Activated T-cell treated with anti-CD3 and anti-CD28 coated beads, Interleukin-2, amount 50 U/mL, for 72 hours (primary cell): ENCODE measurements at places on chromosomes 1 and 21.

GRCh38 chr1:205945069-205945468 lies 1.8 kb upstream of the SLC26A9 start:
- DNase-seq: no peak

DNA sequence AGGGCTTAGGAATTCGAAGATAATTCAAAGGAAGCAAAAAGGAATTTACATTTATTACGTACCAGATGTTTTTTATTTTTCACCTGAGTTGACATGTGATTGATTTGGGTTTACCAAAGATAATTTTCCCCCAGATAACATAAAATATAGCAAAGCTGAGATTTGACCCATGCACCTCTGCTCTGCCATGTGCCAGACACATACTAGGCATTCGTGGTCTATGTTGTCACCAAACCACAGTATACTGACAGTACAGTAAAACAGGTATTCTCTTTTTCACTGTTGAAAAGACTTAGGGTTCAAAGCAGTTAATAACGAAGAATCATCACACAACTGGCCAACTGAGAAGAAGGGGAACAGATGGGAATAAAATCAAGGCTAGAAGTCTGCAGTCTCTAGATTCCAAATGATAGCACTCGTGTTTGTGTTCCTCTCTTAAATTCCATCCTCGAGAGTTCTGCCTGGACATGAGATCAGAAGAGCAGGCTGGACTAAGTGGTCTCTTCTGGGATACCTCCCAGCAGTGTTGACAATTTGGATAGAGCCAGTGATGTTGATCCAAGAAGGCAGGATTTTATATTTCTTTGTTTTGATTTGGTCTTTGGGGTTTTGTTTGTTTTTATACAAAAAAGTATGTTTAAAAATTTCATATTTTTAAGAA lies 85.3 kb upstream of the RAVER2 start:
- no peak for DNase-seq

- DNase-seq: no peak
Measured at GRCh38 chr1:116397728-116398127, 24.7 kb downstream of the ATP1A1 start.

- DNase-seq: peak; percentile 21
Measured at GRCh38 chr1:157198619-157199420, 60.6 kb upstream of the ETV3 start.

- no peak for DNase-seq
Measured at GRCh38 chr21:40471103-40471502, 375.9 kb downstream of the DSCAM start.

GRCh38 chr1:33944846-33945245 lies 81.0 kb downstream of the HMGB4 start:
- DNase-seq: no peak

GRCh38 chr1:92899780-92900179 lies 61.5 kb downstream of the DIPK1A start:
- DNase-seq: no peak

DNA sequence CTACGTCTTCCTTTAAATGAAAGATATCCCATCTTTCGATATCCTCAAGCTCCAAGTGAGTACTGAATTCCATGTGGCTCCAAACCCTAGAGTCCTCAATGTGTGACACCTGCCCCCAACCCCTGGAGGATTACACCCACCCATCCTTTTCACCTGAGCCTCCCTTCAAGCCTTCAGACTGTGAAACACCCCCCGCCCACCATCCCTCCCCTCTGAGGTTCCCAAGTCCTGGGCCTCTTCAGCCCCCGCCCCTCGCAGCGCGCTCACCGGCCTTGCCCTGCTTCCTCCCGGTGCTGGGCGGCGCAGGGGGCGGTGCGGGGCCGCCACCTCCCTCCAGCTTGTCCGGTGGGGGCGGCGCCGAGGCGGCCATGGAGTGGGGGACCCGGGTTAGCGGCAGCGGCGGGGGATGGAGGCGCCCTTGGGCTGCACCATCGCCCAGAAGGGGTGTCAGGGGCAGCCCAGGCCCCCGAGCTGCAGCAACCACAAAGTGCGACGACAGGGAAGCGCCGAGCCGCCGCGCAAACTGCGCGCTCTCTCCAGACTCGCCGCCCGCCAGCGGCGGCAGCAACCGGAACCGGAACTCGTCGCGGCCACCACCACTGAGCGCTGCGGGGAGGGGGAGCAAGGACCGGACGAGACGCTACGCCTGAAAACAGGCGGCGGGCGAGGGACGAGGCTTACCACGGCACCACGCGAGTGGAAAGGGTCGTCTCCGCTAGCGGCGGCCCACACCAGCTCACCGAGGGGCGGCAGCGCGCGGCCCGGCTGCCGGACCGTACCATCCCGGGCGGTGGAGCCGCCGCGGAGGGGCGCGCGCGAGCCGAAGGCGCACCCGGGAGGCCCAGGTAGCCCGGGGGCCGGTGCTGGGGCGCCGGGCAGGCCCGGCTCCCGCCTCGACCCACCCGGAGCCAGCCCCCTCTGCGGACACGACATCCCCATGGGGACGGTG lies at the start of gene PYGO2:
Gene PYGO2 (minus strand): TSS at position 576 of the 949 bp plus-strand sequence. CDS start 206 bp downstream, at position 370.
- peak; percentile 89 for DNase-seq

DNA sequence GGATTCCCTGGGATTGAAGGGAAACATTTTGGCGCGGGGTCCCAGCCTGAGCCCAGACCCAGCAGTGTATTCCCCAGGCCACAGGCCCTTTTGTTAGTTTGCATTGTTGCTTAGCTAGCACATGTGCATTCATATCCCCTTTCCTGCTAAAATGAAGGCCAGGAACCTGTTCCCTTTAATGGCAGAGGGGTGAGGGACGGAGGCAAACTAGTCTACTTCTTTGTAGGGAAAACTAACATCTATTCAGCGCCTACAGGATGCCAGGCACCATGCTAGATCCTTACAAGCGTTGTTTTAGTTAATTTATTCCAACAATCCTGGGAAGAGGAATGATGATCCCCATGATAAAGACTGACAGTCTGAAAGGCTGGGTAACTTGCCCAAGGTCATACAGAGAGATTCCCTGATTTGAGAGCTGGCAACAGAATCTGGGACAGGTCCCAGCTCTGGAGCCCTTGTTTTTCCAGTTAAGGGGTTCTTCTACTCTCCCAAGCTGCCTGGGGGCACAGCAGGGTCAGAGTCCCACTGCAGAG lies 595 bp upstream of the E2F2 start:
- DNase-seq: no peak

GRCh38 chr1:205494115-205494514 lies 10.4 kb upstream of the CDK18 start:
- DNase-seq: no peak

DNA sequence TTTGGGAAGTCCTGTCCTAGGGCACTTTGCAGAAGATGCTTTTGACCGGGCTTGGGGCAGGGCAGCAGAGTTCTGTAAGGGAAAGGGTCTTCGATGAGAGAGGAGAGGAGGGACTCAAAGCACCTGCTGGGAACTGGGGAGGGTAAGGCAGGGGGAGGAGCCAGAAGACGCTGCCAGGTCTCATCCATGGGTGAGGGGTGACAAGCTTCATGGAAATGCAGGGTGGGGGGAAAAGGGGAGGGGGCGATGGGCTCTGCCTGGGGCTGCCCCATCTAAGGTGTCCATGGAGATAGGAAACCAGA lies 20.9 kb upstream of the C2CD2 start:
- no peak for DNase-seq

- DNase-seq: no peak
Measured at GRCh38 chr1:3910049-3910731, 10.1 kb upstream of the C1orf174 start.

GRCh38 chr1:61450454-61450853 lies 274.5 kb downstream of the TM2D1 start:
- DNase-seq: no peak

DNA sequence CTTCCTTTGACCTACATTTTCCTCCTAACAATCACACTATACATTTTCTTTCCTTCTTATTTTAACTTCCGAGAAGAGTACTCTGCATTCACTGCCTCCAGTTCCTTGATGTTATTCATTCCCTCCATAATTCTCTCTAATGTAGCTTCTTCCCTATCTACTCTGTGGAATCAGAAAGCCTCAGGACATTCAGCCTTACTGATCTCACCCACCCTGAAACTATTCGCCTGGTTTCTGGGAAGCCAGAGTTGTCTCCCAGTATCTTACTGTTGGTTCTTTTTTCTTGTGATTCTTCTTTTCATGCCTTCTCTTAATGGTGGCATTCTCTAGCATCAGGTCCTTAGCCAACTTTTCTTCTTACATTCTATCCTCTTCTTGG lies 45.5 kb downstream of the WDR64 start:
- no peak for DNase-seq

DNA sequence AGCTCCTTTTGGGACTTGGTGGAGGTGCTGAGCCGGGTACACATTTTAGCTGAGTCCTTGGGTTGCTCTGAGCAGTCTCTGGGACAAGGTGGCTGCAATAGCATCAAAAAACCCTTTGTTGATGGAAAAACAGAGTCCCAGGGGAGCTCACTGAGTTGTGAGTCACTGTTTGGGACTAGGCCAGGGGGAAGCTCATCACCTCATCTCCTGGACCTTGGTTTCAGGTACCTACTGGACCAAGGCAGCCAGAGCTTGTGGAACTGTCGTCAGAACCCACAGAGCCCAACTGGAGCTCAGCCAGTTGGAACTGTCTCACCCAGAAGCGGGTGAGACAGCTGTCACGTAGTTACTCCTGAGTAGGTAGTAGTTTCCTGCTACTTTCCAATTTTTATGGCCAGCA lies 146.7 kb downstream of the HLX start:
- no peak for DNase-seq

- no peak for DNase-seq
Measured at GRCh38 chr1:221841251-221841982, 99.5 kb upstream of the DUSP10 start.

DNA sequence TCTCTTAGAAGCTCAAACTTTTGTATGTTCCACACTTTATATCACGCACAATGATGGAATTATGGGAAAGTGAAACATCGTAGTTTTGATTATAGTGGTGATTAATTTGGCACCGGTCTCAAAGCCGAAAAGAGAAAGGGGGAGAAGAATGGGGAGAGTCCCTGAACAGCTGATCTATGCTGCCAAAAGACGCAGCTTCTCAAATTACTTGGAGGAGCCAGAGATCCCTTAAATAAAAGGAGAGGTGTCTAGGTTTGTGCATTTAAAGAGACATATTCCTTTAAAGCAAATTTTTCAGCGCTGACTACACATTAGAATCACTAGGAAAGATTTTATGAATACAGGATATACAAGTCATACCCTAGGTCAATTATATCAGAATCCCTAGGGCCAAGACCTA lies 599.6 kb upstream of the ADAMTS5 start:
- DNase-seq: no peak

DNA sequence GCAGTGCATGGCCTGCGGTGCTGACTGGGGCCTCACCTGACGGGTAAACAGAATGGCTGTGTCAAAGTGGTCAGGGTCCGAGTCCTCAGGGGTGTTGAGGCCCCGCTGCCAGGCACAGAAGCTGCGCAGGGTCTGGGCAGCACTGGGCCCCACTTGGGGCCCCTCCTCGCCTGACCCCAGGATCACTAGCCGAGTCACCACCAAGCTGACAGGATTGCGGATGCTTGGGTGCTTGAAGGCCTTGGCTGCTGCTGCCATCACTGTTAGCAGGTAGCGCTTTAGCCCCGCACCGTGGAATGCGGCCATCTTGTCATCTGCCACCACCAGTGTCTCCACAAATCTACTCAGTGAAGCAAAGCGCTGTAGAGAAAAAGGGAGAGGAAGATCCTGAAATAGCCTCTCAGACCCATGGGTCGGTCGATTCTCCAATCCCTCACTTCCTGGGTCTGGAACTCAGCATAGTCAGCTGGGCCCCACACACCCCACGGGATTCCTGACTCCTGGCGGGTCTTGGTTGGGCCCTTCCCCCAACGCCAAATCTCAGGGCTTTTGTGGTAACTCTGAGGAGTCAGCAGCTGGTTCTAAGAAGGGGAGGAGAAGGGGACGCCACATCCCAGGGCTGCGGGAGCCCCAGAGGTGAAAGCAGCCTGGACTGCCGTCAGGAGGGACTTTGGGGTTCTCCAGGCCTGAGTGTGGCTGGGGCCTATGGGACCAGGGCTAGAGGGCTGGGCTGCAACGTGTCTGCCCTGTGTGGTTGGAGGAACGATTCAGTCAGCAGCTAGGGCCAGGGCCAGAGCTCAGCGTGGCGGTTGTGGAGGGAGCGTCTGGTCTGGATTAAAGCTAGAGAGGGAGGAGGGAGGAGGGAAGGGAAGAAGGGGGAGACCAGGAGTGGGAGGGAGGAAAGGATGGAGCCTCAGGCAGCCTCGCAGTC lies 2.1 kb downstream of the ADAMTS4 start:
- DNase-seq: no peak

DNA sequence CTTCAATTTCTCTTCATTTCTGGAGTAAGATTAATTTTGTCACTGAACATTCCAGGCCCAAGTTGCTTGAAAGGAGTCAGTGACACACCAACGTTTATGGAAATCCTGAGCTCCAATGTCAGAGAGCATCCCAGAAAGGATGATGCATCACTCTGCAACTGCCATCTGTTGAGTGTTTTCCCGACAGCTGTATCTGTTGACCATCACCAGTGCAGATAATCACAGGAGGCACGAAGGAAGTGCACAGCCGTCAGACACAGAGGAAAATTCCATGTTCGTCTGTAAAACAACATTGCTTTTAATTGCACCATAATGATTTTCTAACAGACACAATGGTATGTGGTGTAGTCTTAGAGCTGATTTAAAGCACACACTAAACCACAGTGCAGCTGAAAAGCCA lies 376.7 kb upstream of the ADGRL2 start:
- no peak for DNase-seq

DNA sequence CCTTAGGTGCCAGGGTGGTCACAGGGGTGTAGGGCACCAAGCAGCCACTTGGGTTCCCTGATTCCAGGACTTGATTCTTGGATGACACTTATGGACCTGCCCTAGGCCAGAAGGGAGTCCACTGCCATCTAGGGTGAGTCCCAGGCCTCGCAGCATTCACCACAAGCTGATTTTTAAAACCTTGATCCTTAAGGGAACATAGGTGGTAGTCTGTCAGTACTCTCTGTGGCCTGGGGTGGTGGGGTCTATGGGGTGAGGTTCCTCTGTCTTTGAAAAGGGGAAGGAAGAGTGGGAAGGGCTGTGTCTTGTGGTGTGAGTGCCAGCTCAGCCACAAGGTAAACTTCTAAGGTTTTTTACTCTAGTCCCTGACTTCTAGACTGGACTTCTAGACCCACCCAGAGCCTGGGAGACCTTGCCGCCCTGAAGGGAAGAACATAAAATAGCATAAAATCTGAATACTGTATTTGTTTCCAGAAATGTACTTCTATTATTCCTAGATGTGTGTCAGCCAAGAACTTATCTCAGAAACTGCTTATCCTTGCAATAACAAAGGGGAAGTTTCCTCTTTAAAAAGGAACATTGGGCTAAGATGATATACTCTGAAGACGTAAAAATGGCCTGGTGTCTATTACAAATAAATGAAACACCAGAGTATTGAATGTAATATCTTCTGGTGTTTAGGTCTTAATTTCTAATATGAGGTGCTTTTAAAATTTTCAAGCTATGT lies 757.3 kb downstream of the LTN1 start:
- no peak for DNase-seq

DNA sequence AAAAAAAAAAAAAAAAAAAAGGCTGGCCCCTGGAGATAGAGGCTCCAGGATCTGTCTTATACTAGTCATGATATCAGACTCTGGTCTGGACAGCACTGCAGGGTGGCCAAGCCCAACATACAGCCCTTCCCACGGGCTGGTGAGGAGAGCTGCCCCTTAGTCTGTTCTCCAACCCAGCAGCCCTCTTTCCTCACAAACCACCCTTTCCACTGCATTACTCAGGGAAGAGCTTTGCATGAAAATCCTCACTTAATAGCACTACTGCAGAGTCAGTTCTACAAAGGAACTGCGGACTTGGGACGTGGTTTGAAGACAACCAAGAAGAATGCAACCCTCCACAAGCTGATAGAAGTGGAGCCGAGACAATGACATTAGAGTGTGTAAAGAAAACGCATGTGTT lies 5.7 kb downstream of the BCAR3 start:
- DNase-seq: no peak
